CD4-positive, alpha-beta memory T cell (primary cell): ENCODE measurements at places on chromosomes 3 and 15.

GRCh38 chr3:110779581-110779980 is 292.0 kb upstream of the NECTIN3 start:
- DNase-seq, result no peak

DNA sequence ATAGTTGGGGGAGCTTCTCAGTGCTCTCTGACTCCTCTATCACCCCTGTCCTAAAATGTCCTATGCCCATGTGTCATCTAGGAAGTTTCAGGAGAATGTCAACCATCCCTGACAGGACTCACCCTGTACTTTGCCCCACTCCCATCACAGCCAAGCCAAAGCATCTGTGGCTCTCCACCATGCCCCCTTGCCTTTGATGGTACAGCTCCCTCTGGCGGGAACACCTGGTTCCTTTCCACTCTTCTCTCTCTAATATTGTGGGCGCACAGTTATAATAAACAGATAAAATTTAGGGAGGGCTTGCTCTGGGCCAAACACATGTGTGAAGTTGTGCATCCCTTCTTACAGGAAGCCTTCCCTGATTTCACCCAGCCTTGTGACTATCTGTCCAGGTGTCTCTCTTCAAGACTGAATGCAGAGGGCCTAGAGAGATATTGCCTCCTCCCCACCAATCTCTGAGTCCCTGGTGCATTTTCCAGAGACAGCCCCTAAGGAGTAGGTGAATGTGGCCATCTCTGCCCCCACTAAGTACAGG is 62.8 kb downstream of the ISG20 start:
- no peak for DNase-seq

GRCh38 chr3:67507584-67507983 is 146.8 kb downstream of the SUCLG2 start:
- no peak for DNase-seq

- no peak for DNase-seq
These were observed 27.2 kb downstream of the PLCL2 start for GRCh38 chr3:16911916-16912315.

DNA sequence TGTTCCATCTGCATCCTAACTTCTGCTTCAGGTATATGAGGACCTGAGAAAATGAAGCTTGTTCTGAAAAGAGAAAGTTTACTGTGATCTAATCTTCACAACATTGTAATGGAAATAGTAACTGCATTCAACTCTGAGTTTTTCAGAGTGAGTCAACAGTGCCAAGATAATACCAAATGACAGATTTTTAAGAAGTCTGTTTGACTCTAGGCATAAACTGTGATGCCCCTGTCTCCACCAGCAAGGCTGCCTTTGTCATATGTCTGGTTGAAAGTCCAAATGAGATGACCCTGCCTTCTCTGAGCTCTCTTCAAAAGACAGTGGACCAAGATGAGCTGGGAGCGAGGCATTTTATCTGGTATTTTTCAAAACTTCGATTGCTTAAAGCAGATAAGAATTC is 44.8 kb upstream of the B3GNT5 start:
- no peak for DNase-seq

- no peak for DNase-seq
These were observed 11.2 kb downstream of the LRIG1 start for GRCh38 chr3:66489581-66489980.

GRCh38 chr3:179723617-179724016 is 70.8 kb downstream of the USP13 start:
- no peak for DNase-seq

DNA sequence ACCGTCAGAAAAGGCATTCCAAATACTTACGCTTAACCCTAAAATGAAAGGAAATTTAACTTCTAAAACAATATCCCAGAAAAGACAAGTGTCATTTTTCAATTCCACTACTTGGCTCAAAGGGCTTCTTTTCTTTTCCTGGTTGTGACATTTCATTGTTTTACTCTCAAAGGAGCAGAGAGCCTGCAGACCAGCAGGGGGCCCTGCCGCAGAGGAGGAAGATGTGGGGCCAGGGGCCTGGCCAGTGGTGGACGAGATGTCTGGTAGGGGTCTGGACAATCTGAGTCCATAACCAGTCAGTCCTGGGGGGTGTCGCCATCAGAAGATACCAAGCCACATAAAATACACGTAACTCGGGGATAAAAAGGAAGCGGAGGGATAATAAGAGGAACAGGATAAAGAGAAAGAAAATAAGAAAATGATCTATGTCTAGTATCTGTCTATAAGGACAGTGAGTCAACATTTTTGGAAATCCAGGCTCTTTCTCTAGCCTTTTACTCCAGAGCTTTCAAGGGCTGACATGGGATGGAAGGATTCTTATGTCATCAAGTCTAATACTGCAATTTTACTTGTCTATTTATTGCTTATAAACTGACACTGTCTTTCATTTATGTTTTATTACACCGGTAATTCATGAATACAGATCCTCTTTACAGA is 54.2 kb upstream of the ARHGEF3 start:
- no peak for DNase-seq

DNA sequence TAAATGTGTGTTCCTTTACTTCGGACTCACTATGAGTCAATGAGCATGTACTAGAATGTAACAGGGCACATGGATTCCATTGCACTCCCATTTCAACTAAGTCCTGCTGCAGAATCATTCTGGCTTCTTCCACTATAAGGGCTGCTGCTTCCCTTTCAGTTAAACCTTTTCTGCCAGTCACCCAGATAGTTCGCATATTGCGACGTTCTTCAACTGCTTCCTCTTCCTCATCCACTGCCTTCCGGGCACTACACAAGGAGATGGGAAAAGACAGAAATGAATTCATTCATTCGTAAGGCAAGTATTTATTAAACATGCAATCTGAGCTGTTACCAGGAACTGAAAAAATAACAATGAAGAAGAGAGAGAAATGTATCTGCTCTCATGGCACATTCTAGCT is 55.6 kb downstream of the POLQ start:
- no peak for DNase-seq

DNA sequence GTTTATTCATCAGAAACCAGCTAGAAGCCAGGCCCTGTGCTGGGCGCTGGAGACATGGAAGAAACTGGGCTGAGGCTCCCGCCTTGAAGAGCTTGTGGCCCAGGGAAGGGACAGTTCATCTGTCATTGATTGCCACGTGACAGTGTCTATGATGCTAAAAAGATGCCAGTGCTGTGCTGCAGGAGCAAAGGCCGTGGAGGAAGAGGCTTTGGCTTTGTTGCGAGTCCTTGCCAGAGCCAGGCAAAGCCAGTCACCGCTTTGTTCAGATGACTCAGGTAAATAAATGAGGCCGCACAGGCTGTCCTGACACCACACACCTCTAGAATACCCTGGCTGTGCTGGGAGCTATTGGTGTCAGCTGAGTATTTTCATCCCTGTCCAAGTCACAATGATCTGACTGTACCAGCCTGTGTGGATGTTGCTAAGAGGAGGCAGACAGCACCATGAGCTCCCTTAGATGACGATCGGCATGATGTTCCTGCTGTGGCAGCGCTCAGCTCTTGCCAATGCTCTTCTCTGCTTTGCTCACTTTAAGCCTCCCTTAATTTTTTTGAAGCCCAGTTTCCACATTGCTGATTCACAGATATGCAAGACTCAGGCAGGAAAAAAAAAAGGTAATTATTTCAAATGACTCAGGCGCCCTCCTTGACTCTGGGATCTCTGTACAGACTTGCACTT is 77.5 kb downstream of the CCNL1 start:
- no peak for DNase-seq

DNA sequence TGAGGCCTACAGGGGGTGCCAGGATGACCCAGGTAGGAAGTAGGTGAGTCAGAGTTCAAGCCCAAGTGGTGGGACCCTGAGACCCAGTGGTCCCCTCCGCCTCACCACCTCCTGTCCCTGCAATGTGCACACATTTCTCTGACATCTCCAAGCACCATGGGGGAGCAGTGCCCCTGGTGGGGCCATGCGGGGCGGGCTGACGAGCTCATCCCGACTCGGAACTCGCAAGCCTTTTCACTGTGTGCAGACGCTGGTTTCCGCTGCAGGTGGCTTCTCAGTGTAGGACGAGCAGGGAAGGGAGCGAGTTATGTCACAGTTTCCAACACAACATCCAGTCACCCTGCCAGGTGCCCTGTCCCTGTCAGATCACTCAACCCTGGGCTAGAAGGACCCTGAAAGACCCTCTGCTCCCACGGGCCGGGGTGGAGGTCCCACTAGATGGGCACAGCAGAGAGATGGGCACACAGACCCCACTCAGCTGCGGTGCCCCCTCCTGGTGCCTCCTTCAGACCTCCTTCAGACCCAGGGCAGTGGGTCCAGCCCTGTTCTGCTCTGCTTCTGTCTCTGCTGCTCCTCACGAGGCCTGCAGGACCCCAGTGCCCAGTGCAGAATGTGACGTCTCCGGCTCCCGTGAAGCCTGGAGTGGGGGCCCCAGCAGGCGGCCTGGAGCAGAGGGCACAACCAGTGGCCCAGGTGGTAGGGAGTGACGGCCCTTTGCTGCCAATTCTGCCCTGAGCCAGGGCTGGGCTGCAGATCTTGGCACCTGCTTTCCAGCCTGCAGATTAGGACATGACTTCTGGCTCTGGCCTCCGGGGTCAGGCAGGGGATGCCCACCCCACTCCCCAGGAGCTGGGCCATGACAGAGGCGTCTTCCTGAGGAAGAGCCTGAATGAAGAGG is 102.0 kb upstream of the RPL32 start:
- DNase-seq, result no peak

GRCh38 chr3:7695049-7695448 is 806.6 kb upstream of the LMCD1 start:
- DNase-seq, result no peak

GRCh38 chr3:166420071-166420470 is 582.8 kb upstream of the BCHE start:
- DNase-seq, result no peak

DNA sequence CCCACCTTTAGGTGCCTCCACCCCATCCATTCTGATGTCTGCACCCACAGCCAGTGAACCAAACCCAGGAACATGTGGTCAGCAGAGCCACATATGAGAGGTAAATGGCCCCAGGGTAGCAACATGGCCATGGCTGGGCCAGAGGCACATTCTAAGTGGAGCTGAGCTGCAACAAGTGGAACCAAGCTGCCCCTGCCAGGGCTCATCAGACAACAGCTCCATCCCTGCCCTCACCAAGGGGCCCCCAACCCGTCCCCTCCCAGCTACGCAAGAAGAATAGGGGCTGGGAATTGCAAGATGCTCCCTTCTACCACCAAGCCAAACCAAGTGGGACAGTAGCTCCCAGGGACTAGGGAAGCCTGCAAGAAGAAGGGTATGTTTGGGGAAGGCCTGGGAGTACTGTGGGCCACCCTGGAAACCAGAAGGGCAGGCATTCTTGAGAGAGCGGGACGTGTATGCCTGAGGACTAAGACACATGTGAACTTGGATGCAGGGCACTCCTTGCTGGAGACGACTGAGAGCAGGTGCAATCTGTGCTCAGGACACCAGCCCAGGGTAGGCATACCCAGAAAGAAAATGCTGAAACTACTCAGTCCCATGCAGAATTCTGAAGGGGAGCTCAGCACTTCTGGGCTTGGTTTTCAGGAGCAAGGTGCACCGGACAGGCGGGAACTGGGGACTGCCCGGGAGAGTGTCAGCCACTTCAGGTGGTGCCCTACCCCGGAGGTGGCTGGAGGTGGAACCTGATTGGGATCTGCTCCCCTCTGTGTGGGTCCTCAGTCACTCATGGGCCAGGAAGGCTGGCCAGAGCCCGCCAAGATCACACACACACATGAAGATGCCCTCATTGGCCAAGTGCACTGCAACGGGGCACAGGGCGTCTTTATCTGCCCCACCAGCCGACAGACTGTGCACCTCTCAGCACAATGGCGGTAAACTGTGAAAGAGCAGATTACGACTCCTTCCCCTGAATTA is 9.5 kb downstream of the MYL3 start:
- DNase-seq, result no peak

GRCh38 chr3:7697548-7697947 is 804.1 kb upstream of the LMCD1 start:
- DNase-seq, result no peak

DNA sequence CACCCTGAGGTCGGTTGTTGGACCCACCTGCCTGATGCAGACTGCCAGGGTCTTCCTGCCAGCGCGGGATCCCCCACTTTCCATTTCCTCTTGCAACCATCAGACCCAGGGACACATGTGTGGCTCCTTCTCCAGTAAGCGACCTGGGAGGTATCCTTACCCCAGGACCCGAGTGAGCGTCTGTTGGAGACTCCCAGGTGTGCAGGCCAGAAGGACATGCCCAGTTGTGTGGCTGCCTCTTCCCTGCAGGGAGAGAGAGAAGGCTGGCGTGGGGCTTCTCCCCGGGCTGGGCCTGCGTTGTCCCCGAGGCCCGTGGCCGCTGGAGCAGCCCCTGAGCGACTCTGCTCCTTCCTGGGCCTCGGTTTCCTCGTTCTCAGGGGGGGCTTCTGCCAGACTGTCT is 56.8 kb downstream of the APBA2 start:
- DNase-seq, result no peak

- DNase-seq, result no peak
These were observed 642.8 kb upstream of the NR2F2 start for GRCh38 chr15:95687686-95688085.

- DNase-seq, result no peak
These were observed 213.2 kb upstream of the ARRDC4 start for GRCh38 chr15:97747342-97747741.

GRCh38 chr3:43015991-43016865 is 37.1 kb downstream of the GASK1A start:
- DNase-seq, result peak; percentile 55
